Endothelial cell of umbilical vein (primary cell): ENCODE measurements at places on chromosomes 1 and 21.

DNA sequence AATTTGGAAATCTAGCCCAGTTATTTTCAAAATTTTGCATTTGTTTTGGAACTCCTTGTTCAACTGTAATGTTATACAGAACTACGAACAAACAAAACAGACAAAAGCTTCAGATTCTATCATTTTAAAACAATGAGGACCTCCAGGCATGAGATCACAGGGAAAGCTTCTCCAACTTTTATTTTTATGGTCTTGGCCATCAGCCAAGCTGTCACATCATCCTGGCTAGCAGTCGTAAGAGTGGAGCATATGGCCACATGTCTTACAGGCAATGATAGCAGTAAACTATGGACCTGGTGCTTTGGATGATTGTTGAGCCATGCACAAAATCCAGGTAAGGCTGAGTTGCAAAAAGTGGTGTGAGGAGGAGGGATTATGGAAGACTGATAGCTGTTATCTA, 299.6 kb downstream of the LMX1A start:
- DNase-seq, result no peak

DNA sequence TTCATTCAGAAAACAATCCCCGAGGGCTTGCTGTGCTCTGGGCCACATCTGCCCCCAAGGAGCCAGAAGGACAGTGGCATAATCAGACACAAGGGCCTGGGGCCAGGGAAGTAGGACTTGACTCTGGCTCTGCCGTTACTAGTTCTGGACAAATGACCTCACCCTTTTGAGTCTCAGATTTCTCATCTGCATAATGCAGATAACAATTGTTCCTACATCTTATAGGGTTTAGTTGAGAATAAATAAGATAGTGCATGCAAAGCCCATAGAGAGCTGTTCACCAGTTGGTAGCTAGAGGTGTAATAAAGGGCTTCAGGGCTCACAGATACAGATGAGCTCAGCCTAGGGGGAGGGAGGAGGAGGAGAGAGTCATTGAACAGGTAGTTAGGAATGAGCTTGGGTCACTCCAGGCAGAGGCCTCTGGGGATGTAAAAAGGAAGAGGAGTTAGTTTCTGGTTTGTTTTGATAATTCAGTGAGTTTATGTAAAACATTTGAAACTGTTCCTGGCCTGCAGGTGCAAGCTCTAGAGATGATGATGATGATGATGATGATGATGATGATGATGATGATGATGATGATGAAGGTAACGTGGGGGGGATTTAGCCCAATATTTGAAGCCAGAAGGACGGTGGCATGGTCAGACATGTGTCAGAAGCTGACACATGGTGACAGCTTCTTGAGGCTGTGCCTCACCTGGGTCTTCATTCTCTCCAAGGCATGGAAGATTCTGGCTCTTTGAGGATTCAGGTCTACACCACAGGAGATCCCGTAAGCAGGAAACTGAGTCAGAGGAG, 858 bp downstream of the LACTBL1 start:
- DNase-seq, result no peak

GRCh38 chr1:183506561-183506960, 34.3 kb downstream of the SMG7 start:
- no peak for DNase-seq

- DNase-seq, result no peak
Observed at GRCh38 chr1:192448026-192448578, 127.5 kb upstream of the RGS1 start.

- DNase-seq, result no peak
Observed at GRCh38 chr1:200274116-200274515, 135.7 kb downstream of the ZNF281 start.

GRCh38 chr1:234667600-234668576, 57.9 kb upstream of the IRF2BP2 start:
- no peak for DNase-seq

GRCh38 chr21:31480228-31480627, 136.2 kb upstream of the TIAM1 start:
- DNase-seq, result no peak

DNA sequence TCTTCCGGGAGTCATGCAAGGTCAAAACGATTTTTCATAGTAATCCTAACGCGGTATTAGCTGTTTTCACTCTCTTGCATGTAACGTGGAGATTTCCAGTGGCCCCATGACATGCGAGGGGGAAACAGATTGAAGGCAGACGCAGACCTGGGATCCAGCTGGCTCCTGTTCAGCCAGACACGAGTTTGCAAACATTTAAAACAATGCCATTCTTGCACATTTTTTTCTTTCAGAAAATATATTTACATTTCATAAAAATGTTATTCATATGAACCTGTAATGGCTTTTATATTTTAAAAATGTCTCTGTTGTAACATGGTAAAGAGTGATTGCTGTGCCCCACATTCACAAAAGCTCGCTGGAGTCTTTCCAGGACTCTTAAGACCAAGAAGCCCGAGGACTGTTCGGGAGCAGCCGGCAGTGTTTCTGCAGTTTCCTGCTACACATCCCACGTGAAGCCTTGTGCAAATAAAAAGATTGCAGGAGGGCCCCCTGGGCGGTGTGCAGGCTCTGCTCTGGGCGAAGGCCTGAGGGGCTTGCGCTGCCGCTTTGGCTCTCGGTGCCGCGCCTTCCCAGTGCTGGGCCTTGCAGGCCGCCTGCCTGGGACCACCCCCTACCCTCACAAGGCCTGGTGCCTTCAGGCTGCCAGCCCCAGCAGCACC, 184.9 kb downstream of the DYRK1A start:
- DNase-seq, result peak; percentile 49

GRCh38 chr1:175035865-175036264, 12.6 kb upstream of the MRPS14 start:
- no peak for DNase-seq

GRCh38 chr21:41149199-41149598, 18.8 kb upstream of the BACE2 start:
- DNase-seq, result no peak

- DNase-seq, result no peak
Observed at GRCh38 chr1:197908716-197909220, 6.3 kb downstream of the C1orf53 start.

DNA sequence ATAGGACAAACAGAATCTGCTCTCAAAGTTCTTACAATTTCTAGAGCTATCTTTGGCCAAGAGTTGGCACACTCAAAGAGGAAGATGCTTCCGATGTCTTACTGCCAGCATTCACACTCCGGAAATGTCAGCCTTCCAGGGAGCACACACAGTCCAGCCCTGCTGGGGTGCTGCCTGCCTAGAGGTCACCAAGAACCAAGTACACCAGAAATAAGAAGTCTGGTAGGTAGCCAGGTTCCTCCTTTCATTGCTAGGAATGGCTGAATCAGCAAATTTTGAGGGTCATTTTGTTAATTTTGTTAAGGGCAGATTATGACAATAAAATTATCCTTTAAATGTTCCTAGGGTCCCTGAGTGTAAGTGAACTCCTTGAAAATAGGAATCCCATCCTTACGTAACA, 77.5 kb downstream of the PLPP3 start:
- DNase-seq, result no peak

DNA sequence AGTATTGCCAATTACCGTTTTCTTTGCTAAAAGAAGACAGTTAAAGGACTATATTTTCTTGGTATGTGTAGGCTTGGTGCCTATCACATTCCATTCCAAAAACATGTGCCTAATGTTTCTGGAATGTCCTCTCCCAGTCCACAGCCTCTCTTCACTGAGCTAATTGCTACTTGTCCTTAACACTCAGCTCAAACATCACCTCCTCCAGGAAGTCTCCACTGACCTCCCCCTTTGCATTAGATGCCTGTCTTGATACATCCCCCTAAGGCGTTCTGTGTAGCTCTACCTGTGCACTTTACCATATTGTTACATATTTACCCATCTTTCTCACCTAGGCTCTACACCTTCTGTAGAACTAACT, 195.6 kb upstream of the CAMK1G start:
- no peak for DNase-seq

GRCh38 chr1:58211869-58212268, 334.7 kb downstream of the OMA1 start:
- DNase-seq, result no peak

DNA sequence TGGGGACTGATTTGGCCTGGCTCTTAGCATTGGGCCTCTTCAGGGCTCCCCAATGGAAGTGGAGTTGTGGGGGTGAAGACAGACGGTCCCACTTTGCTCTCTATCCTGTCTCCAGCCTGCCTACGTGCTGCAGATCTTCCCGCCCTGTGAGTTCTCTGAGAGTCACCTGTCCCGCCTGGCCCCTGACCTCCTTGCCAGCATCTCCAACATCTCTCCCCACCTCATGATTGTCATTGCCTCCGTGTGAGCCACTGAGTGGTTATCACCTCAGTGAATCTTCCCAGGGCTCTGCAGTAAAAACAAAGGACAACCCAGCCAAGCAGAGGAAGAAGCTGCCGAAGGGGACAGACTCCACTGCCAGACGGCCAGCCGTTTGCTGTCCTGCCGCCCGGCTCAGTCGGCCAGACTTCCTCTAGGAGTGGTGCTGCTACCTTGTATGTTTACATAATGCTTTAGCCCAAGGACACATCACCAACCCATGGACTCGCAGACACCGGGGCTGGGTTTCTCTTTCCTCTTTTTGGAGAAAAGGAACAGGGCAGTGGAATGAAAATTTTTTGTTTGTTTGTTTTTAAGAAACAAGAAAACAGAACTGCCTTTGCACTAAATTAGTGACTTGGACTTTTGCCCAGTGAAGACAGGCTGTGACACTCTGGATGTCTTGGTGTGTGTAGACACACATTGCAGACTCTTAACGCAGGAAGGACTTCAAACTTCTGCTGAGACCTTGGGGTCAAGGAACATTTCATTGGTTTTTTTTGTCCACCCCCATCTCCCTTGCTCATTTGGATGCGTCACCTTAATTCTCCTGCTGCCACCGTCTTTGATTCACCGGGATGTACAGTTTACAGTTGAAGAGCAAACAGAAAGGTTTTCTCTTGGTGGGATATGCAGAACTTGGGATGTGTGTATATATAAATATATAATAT, 36.5 kb downstream of the ZBTB17 start:
- DNase-seq, result peak; percentile 49

DNA sequence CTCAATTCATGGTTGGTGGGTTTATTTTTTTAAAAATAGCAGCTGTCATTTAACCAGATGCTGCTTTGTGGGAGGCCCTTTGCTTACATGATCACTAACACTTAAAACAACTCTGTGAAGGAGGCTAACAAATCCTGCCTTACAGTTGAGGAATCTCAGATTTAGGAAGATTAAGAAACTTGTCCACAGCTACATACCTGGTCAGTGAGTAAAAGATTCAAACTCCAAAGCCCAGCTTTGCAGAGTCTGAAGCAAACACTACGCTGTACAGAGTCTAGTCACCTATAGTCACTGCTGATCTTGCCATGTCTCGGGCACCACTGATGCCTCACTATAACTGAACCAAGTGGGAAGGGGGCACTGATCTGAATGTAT, 535.4 kb downstream of the SMYD3 start:
- DNase-seq, result no peak

- DNase-seq, result no peak
Observed at GRCh38 chr1:27192039-27192529, 37.2 kb upstream of the SLC9A1 start.

DNA sequence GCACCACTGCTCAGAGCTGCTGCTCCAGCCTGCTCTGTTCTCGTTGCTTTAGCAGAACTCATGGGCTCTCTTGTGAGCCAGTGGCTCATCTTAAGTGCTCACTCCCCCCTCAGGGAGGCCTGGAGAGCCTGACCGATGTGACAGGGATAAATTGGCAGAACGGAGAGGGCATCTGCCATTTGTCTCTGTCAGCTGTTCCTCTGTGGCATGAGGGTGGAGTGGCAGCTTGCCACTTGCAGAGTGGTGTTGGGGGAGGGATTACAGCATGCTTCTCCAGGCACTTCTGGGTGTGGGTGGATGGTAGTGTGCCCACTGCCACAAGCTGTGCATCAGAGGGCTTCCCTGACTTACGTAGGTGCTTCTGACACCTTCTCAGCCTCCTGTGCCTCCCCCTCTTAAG, 229.5 kb downstream of the PAPPA2 start:
- no peak for DNase-seq

GRCh38 chr1:17933971-17934370, 173.6 kb upstream of the IGSF21 start:
- no peak for DNase-seq

DNA sequence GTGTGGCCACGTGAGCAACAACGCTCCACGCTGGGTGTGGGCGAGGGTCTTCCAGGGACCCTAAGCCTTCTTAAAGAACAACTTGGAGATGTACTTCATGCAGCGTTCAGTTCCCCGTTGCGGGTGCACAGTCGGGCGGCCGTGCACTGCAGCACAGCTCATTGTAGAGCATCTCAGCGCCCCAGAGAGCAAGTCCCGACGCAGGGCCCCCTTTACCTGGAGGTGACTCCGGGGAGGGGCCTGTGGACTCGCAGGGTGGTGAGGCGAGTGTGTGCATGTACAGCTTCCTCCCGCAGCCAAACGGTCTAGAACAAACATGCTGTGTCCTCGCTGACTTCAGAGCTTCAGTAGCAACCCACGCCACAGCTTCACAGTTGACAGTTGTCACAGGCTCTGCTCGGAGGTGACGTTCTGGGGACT, 19.5 kb downstream of the RRP1 start:
- DNase-seq, result no peak

DNA sequence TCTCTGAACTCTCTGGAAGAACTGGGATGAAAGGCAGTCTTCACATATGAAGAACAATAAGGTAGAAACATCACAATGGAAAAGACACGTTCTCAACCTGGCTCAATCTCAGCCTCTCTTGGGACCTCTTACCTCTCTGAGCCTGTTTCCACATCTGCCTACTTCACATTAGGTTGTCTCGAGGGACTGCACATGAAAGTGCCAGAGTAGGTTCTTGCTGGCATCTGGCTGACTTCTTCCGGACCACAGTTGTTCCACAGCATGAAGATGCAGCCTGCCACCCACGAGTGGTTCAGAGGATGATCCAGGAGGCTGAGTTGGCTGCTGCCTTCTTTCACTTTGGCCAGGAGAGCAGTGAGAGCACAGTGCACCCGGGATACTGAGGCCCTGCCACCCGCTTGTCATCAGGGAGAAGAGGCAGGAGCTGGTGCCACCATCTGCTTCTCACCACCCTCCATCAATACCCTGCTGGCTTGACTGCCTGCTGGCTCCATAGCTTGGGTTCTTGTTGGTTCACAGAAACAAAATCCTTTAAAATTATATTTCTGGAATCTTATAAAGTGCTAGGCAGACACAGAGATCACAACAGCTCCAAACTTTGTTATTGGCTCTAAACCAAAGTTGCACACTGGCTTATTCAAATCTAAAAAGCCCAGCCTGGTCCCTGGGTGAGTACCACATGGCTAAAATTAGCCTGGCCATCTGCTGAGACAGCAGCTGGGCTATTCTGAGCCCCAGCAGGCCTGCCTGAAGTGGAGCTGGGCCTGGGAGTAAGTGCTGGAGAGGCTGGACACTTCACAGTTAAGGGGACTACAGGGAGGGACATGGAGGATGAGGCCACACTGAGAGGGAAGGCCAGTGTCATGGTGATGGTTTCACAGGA, 46.9 kb upstream of the LIN9 start:
- DNase-seq, result no peak
